Fibroblast of gingiva (primary cell): ENCODE measurements at places on chromosomes 1 and 21.
A peak's percentile ranks its signal among the peaks of the same experiment; 100 is the strongest.

DNA sequence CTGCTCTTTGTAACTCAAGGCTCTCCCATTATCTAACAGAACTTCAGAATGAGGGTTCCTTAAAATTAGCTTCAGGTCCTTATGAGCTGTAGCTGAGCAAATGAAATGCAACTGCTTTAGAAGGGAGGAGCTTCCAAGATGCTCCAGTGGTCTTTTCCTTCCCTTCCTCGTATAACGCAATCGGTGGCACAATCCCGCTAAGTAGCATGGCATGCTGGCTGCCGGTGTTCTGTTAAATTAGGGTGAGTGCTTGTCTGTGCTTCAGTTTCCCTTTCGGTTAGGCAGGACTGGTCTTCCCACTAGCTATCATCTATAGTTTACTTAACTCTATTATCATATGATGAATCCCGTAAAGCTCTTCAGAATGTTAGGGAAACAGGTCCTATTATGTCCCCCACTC is 917 bp downstream of the KIAA0040 start:
- DNase-seq = no peak

GRCh38 chr1:38776466-38777065 is 83.0 kb downstream of the RRAGC start:
- no peak for DNase-seq

DNA sequence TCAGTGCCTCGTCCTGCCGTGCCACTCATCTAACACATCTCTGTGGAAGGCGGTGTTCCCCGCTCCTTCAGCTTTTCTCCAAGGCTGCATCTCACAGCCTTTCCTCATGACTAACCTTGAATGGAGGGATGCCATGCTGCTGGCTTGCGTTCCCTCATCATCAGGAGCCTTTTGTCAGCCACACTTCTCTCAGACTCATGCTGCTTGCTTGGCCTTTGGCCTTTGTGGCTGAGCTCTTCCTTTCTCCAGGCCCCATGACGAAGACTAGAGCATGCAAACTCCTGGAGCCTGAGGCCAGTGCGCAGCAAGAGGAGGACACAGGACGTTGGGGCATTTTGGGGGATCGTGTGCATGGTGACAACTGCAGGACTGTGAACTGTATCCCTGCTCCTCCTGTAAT is 70.8 kb downstream of the SYT2 start:
- DNase-seq = no peak

DNA sequence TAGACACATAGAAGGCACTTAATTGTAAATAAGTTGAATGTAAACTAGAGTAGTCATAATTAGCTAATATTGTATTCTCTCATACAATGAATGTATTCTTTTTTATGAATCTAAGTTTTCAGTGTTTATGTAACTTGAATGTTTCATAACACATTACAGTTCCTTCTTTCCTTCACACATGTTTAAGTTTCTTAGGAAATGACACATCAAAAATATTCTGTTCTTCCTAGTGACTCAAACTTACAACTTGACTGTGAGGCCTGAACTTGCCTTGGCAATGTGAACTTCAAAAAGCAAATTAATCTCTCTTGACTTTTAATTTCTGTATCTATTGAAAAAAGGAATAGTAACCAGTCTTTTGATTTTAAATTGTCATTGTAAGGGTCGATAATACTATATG is 700.1 kb downstream of the KCNT2 start:
- no peak for DNase-seq

- DNase-seq = no peak
Observed at GRCh38 chr1:90826834-90827233, 109.7 kb upstream of the BARHL2 start.

- DNase-seq = no peak
Observed at GRCh38 chr1:229106526-229107125, 164.3 kb upstream of the RAB4A start.

- DNase-seq = peak; percentile 21
Observed at GRCh38 chr1:212291505-212292134, 6.4 kb downstream of the PPP2R5A start.

DNA sequence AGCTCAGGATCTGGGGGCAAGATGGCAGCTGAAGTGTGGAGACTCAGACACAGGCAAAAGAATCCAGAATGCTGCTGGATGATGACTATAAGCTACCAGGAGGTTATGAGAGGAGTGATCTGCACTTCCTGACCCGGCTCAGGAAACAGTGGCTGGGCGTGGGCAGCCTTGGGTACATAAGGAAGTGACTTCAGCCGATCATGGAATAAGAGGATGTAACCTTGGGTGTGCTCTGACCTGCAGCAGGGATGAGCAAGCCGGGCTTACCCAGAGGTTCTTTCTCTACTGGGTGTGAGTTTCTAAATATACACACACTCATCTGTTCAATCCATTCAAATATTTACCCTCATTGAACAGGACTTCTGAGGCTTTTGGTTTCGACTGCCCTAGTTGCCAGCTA is 62.7 kb downstream of the CD34 start:
- DNase-seq = peak; percentile 47

- no peak for DNase-seq
Observed at GRCh38 chr1:55569417-55569816, 354.3 kb upstream of the USP24 start.

DNA sequence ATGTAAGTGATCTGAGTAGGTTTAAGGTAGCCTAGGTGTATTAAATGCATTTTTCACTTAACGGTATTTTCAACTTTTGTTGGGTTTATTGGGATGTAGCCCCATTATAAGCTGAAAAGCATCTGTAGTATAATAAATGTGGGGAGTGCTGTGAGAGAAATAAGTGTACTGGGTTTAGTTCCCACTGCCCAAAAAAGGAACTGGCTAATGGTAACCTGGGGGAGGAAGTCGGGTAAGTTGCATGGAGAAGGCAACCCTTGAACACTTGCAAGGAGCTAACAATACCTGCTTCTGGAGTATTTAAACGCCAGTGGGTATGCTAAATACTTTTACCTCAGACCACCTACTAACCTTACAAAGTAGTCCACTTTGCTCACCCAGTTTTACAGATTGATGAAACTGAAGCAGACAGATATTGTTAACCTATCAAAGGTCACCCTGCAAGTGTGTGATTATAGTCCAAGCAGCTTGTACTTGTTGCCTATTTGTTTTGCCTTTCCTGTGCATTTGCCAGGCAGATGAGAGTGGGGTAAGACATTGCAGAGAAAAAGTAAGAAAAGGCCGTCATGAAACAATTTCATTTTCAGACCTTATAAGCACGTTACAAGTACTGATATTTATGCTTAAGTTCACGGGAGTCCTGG is 7.6 kb upstream of the SHISA4 start:
- no peak for DNase-seq

GRCh38 chr1:232457595-232457994 is 172.3 kb downstream of the SIPA1L2 start:
- DNase-seq = no peak

GRCh38 chr1:209063767-209064659 is 519.5 kb upstream of the CAMK1G start:
- DNase-seq = no peak

DNA sequence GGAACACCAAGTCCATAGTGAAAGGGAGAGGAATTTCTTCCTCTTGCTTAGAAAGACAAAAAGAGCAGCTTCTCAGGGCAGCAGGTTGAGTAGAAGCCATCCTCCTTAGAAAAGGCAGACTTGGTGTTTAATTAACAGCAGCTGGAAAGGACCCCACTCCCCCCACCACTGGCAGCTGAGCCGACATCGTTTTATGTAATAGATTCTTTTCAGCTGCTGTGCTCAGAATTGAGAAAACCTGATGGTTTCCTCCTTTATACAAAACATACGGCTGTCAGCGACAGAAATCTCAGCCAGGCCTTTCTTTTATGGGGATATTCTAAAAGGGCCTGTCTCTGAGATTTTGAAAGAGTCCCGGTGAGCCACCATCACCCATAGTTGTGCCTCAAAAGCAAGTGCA is 49.9 kb downstream of the MAN1C1 start:
- DNase-seq = no peak

DNA sequence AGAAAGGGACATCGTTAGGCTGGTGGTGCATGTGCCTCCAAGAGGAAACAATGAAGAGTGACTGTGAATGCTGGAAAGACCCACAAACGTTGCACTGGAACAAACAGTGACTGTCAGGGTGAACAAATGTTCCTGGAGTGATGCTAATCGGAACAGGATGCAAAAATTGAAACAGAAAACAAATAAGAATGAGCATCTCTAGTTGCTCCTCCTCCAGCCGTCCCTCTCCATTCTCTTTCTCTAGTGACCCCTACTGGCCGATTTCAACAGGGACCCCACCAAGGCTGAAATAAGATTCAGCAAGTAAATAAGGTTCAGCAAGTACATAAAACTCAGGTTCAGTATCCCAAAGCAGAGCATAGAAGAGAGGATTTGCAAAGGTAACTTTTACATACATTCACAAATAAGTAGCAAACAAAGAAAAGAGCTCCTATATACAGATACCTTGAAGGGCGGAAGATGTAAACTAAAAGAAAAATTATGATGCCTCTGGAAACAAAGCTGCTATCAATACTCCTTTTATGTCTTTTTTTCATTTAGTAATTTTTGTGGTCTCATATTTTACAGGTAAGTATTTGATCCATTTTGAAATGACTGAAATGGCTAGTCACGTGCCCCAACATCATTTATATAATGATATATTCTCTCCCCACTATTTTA is 836.1 kb upstream of the ADAMTS5 start:
- peak; percentile 66 for DNase-seq

DNA sequence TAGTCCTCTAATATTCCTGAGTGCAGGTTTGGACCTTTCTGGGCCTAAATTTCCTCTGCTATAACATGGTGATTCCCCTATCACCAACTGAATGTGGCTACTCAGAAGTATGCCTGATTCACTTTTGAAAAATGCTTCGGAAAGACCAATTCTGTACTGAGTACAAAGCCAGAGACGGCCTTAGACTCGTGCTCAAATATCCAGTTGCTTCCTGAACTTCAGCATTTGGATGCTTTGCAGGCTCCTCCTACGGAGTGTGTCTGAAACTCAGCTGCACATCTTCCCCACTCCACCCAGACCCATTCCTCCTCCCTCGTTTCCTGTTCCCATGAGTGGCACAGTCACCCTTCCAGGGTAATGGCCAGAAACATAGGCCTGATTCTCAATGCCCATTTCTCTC is 98.4 kb upstream of the GADD45A start:
- peak; percentile 57 for DNase-seq

DNA sequence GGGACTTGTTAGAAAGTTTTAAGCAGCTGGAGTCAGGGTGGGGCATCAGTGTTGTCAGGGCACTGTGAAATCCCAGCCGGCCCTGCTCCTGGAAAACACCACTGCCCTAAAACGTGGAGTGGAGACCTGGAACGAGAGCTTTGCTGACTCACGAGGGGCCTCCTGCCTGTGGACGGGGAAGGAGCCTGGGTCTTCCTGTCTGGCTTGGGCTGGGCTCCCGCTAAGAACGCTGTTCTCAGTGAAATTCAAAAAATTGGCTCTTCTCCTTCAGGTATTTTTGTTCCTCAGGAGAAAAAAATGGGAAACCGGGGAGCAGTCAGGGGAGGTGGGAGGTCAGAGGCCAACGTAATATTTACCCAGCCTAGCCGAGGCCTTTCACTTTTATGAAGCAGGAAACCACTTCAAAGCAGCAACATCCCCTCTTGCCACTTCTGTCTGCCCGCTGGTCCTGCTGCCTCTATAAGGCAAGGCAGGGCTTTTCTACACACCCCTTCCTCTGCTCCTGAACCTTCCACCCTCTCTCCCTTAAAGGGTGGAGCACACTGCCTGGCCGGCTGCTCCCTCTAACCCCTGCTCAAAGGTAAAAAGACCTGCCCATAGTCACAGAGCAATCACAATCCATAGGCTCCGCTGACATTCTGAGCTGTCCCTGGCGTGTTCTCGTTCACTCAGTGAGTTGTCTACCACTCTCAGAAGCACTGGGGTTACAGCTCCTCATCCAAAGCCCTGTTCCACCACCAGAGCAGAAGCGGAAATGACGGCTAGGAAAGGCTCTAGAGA is 8.0 kb downstream of the PLXNA2 start:
- peak; percentile 59 for DNase-seq

DNA sequence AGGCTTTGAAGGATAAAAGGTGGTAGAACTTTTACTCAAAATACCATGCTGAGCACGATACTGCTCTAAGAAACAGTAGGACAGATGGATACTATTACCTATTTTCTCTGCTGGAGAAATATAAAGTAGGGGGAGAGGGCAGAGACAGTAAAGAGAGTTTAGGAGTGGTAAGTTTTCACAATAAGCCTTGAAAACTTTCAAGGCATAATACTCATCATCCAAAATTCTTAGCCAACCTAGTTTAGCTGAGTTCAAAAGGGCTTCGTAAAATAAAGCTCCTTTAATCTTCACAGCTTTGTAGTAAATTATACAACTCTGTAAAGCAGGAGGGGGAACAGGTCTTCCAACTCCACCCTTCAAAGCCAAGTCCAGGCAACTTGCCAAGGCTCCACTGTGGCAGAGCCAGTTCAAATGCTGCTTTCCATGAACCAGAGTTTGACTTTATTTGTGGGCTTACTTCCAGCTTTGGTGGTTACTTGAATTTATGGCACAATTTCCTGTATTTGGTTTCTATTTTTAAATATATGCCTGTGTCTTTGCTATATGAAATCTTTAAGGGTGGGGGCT is 15.5 kb downstream of the TEX38 start:
- peak; percentile 26 for DNase-seq

- no peak for DNase-seq
Observed at GRCh38 chr1:198850196-198850595, 211.4 kb downstream of the PTPRC start.

DNA sequence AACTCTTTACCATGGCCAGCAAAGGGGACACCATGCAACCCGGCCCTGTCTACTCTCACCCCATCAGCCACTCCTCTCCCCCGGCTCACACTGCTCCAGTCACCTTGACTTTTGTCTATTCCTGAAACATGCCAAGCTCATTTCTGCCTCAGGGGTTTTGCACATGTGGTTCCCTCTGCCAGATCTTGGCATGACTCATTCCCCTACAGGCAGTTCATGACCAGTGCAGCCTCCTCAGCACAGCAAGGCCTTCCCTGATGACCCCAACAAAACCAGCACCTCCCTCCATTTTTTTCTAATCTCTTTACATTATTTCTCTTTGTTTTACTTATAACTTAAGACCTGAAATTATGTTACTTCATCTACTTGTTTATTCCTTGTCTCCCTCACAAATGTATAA is 58.6 kb upstream of the GJB5 start:
- no peak for DNase-seq

- DNase-seq = no peak
Observed at GRCh38 chr1:27087371-27088220, 67.3 kb downstream of the SLC9A1 start.

DNA sequence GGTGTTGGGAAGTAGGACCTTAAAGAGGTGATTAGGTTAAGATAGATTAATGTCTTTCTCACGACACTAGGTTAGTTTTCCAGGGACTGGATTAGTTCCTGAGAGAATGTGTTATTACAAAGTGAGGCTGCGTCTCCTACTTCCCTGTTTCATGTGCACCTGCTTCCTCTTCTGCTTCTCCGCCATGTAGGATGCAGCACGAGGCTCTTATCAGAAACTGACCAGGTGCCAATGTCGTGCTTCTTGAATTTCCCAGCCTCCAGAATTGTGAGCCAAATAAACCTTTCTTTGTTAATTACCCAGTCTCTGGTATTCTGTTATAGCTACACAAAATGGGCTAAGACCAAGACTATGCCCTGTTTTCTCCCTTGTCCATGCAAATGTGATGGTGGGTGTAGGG is 152.2 kb upstream of the LMO4 start:
- DNase-seq = no peak

GRCh38 chr1:164563721-164564360 is 4.9 kb downstream of the PBX1 start:
- DNase-seq = no peak

GRCh38 chr1:71676979-71677925 is 596.4 kb upstream of the ZRANB2 start:
- no peak for DNase-seq
